Renal cortical epithelial cell (primary cell): ENCODE measurements at places on chromosomes 11 and 22.

GRCh38 chr22:21589396-21589795 lies 21.9 kb downstream of the UBE2L3 start:
- no peak for DNase-seq

DNA sequence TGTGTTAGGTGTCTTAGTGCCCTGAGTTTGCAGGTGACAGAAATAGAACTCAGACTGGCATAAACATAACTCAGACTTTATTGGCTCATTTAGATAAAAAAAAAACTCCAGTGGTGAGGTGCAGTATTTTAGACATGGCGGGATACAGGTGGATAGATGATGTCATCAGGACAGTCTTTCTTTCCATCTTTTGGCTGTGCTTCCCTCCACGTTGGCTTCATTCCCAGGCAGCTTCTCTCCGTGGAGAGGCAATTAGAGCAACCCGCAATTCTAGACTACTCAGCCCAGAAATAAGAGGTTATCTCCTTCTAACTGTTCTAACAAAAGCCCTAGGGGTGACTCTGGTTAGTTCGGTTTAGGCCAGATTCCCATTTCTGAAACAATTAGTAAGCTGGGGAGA lies 40.5 kb downstream of the NCAM1 start:
- no peak for DNase-seq

DNA sequence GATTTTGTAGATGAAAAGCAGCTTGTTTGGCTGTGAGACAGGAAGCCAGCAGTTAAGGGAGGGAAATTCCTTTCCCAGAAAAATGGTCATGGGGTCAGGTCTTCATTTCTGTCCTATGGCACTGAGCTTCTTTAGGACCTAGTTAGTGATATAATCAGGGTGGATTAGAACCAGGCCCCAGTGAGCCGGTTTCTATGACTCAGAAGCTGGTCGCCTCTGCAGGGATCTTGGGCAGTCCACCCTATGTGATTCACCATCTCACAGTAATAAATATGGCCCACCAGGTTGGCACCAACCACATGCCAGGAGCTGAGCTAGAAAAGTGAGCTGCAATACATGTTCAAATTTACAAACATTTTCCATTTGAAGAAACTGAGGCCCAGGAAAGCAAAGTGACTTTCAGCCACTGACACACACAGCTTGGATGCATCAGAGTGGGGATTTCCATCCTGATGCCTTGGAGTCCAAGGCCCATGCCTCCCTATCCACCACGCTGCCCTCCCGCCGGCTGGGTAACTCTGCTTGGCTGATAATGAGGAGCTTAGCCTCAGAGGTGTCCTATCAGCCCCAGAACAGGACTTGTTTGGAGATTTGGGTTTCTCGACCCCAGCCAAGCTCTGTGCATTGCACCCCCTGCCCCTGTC lies 42.0 kb downstream of the CD82 start:
- DNase-seq: peak; percentile 63

- no peak for DNase-seq
These were observed 116.6 kb downstream of the TBC1D22A start for GRCh38 chr22:46879083-46879482.

DNA sequence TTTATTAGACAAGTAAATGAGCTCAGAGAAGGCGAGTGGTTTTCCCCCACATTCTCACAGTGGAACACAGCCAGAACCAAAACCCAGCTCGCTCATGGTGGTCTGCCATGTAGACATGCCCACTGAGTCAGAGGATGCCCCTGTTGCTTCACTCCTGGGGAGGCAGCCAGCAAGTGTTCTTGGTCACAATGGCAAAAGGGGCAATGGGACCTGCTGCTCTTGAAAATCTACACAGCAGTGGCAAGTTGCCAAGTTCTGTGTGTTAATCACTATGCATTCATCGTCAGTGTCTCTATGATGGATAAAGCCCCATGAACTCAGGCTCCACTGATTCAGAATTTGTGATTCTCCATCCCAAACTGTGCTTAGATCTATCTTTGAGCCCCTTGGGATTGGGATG lies 64.7 kb upstream of the TBCEL start:
- DNase-seq: no peak

DNA sequence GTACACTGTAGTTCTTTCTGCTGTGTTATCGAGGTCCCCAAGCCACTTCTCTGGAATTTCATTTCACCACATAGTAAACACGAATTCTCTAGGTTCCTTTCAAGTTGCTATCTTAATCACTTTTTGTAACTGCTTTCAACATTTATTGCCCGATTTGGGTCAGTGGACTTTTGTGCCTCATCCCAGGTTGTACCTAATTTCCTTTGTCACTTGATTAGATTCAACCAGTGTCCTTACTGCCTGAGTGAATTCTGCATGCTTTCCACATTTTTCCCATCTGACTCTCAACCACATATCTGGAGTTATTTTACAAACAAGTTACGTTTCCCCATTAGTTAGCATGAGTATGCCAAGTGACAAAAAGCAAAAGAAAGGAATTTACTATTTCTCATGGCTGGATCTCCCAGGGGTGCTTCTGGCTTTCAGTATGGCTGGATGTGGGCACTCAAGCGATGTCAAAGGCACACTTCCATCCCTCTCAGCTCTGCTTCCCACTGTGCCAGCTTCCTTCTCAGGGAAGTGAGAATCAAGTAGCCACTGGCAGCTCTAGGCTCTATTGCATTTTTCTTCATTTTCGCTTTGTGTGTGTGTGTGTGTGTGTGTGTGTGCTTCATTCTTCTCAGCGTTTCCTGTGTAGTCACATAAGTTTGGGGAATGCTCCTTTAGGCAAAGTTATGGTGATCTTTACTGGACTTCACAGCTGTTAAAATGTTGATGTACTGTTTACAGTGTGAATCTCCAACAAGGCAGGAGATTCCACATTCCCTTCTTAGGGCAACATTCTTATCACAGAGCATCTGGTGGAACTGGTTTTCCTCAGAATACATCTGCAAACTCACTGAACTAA lies 128.9 kb downstream of the DBX1 start:
- DNase-seq: peak; percentile 100

DNA sequence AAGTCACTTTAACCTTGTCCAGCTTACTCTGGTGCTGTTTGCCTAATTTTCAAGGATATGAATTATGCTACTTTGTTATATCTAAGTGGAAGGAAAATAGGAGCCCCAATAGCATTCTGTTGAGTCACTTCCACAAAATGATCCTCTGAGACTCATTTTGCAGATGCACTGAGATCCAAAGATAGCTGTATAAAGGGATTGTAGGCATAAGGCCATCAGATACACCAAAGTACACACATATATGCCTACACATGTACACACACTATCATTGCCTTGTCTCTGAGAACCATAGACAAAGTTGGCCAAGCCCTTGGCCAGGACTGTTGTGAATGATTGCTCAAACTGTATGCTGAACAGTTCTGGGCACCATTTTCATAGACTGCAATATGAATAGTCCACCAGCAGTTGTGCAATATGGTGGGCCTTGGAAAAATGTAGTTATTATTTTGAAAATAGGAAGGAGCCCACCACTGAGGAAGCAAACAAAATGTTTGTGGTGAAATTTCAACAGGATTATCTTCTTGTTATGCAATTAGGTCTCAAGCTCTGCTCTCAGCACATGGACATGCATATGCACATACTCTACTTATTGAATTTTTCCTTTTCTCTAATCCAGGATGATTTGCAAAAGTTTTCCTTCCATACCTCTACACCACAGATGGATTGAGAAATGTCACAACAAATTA lies 186.0 kb upstream of the CTSC start:
- no peak for DNase-seq

DNA sequence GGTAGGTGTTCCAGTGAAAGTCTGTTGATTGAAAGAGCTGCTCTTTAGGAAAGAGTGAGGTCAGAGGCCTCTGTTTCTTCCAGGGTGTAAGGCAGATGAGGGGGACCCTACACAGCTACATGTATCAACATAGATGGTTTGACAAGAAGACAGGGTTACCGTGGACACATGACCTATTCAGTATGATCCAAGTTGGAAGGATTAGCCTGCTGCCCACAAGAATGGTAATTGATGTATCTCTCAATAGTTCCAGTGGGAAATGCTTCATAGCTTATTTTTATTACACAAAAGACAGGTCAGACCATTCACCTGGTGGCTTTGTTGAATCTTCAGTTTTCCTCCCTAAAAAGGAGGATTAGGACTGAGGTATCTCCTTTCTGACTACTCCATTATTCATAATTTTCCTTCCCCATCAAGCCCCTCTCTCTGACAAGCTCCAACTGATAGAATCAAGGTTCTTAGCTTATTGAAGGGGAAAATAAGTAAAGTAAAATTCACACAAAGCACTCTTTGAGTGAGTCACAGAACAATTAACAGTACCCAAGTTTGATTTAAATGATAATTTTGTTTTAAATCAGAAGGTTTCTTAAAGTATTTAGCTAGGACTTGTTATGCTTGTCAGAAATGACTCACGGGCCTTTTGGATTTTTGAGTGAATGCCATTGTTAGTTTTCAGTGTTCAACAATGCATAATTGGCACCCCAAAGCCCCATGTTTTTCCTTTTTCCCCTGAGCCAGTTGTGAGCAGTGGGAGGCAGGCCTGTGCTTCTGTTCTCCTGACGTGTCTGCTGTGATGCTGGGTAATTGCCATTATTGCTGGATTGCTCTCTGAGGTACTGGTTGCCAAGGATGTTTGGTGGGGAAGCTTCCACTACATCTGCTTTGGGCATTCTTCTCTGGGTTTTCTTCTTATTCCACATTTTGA lies 373.2 kb downstream of the DDX10 start:
- peak; percentile 69 for DNase-seq

GRCh38 chr11:19173004-19173689 lies 28.6 kb downstream of the CSRP3 start:
- no peak for DNase-seq

GRCh38 chr11:17905477-17905876 lies 107.4 kb downstream of the SERGEF start:
- no peak for DNase-seq

DNA sequence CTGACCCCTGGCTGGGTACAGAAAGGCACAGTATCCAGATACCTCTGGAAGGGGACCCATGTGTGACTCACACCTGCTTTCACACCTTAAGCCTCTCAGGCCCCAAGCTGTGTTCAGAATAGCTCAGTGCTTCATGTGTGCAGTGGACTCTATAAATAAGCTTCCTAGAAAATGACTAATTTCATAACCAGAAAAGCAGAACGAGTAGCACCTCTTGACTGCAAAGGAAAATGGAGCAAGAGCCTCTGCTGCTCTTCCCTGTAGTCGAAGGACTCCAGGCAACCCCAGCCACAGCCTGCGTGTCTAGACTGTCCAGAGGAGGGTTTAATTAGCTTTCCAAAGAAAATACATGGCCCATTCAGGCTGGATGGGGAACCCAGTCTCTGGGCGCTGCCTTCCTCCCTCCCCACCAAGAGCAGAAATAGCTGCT lies 23.1 kb downstream of the PTPN5 start:
- DNase-seq: peak; percentile 18

GRCh38 chr22:27725661-27726060 lies 75.9 kb downstream of the MN1 start:
- DNase-seq: no peak

DNA sequence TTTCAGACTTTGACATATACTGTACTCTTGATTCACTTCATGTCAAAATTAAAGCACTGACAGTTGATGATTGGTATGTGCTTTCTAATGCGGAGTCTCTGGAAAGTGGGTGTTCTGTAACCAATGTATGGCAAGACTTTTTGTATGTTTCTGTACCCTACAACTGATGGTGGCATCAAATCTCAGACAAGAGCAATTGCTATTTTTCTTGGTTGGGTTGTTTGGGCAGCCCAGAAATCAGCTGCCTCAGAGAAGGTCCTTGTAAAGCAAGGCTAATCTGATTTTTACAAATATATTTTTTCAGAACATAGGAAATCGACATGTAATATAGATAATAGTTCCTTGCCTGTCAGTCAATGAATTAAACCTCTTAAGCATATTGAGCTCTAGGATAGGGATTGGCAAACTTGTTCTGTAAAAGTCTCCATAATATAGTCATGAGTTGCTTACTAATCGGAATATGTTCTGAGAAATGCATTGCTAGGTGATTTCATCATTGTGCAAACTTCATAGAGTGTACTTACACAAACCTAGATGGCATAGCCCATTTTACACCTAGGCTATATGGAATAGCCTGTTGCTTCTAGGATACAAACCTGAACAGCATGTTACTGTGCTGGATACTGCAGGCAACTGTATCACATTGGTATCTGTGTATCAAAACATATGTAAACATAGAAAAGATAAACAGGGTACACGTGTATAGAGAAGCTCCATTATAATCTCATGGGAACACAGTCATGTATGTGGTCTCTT lies 10.2 kb upstream of the OOSP4A start:
- no peak for DNase-seq

- no peak for DNase-seq
These were observed 2.5 kb downstream of the FERMT3 start for GRCh38 chr11:64208796-64209562.

DNA sequence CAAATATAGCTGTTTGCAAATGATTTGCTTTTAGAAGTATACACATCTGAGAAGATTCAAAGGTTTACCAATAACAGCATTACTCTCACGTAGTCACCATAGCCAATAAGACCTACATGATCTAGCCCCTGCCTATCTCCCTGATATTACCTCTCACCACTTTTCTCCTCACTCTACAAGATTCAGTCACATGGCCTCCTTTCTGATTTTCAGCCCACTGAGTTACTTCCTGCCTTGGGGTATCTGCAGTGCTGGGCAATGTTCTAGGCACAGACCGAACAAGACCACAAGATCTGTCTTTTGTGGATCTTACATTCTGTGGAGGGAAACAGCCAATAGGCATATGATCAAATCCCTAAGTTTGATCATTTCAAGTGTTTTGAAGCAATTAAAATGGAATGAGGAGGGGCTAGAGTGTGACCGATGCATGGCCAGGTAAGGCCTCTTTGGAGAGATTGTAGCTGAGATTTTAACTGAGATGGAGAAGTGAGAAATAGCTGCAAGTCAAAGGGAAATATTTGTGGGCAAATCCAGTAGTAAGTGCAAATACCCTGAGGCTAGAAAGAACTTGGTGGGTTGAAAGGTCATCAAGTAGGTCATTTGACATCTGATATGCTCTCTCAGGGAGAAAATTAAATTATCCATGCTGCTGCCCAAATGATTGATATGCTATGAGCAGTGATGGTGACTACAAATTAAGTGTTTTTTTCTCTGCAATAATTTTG lies 43.1 kb downstream of the ARL14EP start:
- no peak for DNase-seq

GRCh38 chr22:50528682-50529415 lies 963 bp downstream of the TYMP start:
- no peak for DNase-seq

GRCh38 chr22:31313366-31314147 lies 21.3 kb upstream of the PIK3IP1 start:
- peak; percentile 90 for DNase-seq

- DNase-seq: peak; percentile 95
These were observed 43.9 kb upstream of the FAT3 start for GRCh38 chr11:92180664-92181251.

DNA sequence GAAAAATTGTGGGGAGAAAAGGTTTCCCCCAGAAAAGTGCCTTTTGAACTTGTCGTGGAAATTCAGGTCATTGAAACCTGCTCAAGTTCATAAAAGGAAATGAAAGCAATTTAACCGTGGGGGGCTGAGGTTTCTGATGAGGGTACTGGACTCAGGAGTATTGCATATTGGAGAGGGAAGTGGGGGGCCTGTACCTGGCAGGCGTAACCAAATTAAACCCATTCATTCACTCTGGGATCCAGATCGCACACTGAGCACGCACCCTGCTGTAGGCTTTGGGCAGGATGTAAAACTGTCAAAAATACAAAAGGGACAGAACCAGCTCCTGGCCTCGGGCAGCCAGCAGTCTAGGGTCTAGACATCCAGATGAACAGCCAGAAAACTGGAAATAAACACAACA lies 1517.4 kb downstream of the BRD1 start:
- DNase-seq: no peak
